ENCODE measurements at places on chromosomes 6 and 20. TPM values are rescaled to one million over a fixed set of nuclear protein-coding genes. Genes with fewer than 3 reads are reported as not detected.

DNA sequence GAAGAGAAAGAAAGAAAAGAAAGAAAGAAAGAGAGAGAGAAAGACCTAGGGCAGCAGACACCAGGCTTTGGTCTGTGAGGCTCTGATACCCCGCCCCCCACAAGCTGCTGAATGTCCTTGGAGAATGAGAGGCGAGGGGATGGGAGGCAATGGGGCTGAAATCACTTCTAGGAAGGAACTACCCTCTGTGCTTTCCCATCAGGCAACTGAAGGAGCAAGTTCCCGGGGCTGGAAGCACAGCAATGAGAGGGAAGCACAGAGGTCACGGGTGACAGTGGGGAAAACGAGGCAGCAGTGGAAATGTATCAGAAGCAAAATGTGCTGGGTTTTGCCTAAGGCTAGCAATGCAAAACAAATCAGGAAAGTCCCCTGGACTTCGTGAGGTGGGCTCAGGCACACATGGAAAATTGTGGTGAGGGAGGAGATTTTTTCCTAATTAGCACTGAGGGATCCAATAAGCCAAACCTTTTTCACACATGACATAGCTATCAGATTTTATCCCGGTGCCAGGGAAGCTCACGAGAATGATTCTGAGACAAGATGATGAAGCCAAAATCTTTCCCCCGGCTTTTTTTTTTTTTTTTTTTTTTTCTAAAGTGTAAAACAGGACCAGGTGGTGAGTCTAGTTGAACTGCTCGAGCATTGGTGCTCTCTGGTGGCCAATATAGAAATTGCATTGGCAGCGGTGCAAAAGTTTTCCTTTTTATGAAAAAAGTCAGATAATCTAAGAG lies 16.8 kb upstream of the ARFGEF2 start:
- DNase-seq = peak; percentile 63

DNA sequence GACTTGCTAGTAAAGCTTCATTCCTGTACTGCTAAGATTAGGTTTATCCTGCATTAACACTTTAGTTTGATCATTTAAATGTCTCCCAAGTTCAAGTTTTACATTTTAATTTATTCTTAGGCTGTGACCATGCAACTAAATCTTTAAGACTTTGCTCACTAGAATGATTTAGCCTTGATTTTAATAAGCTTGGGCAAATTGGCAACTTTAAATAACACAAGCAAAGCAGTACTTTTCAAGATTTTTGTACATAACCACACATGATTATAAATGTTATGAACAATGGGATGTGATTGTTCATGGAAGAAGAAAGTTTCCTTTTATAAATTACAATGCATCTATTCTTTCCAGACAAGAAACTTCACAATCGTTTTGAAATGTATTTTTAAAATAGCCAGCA lies 948.0 kb upstream of the EPHA7 start:
- DNase-seq = no peak

DNA sequence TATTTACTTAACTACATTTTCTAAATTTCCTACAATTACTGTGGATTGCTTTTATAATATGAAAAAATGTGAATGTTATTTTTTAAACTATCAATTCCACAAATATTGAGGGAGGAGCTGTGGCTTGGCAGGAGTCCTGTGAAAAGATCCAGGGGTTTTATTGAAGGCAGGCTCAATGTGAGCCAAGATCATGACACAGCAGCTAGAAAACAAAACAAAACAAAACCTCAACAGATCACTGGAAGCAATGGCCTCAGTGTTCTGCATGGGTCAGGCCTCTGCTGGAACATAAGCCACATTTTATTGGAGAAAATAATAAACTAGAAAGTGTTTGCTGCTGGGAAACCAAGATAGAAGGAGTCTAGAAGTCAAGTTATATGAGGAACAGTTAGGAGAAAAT lies 19.4 kb upstream of the RCAN2 start:
- DNase-seq = no peak

- DNase-seq = no peak
Observed at GRCh38 chr6:163983679-163984078, 569.2 kb downstream of the QKI start.

GRCh38 chr20:51026269-51026668 lies 3.4 kb upstream of the KCNG1 start:
- no peak for DNase-seq

- no peak for DNase-seq
Observed at GRCh38 chr20:63774306-63774705, 34.7 kb downstream of the SLC2A4RG start.

DNA sequence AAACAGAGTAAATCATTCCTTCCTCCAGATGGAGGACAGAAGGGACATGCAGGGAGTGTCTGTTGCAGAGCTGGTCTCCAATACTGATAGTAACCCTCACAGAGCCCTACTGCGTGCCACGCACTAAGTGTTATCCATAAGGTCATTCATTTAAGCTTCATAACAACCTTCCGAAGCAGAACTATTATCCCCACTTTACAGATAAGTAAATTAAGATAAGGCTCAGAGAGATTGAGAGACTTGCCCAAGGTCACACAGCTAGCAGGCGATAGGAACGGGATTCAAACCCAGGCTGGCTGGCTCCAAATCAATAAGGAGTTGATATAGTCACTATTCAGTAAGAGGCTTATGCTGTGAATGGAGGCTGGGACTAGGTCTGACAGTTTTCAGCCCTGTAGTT lies 30.6 kb downstream of the CPNE5 start:
- no peak for DNase-seq

The HLA-DPA1 gene
- 0.69 TPM for total RNA-seq

DNA sequence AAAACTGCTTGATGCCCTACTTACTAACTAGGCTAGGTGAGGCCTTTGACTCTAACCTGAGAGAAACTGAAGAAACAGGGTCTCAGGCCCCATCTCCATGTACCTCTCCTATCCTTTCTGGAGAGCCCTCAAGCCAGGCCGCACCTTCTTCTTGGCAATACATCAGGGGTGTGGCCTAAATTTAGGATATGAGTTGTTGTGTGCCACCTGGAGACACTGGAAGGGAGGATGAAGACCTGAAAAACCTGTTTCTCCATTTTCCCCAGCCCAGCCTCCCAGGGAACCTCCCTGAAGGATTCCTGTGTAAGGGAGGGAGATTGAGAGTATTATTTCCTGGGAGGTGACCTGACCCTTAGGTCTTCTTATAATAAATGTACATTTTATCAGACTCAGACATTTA lies 3.1 kb downstream of the LY6G6D start:
- DNase-seq = no peak
